ENCODE measurements at places on chromosomes 7 and 10. TPM values are rescaled to one million over a fixed set of nuclear protein-coding genes. Genes with fewer than 3 reads are reported as not detected.

- no peaks in the 10 kb centered on the region for H3K4me1 ChIP-seq
- H3K36me3 ChIP-seq: no peaks in the 10 kb centered on the region
- H3K27me3 ChIP-seq: peaks cover 6% of the 10 kb centered on the region
- no peak for DNase-seq
Measured at GRCh38 chr10:127216786-127217185, 20.4 kb upstream of the INSYN2A start.

- H3K27me3 ChIP-seq: no peaks in the 10 kb centered on the region
- peaks cover 40% of the 10 kb centered on the region for H3K4me1 ChIP-seq
- no peak overlapping the region for H3K4me3 ChIP-seq
Measured at GRCh38 chr10:7188456-7189050, 222.3 kb downstream of the SFMBT2 start.

DNA sequence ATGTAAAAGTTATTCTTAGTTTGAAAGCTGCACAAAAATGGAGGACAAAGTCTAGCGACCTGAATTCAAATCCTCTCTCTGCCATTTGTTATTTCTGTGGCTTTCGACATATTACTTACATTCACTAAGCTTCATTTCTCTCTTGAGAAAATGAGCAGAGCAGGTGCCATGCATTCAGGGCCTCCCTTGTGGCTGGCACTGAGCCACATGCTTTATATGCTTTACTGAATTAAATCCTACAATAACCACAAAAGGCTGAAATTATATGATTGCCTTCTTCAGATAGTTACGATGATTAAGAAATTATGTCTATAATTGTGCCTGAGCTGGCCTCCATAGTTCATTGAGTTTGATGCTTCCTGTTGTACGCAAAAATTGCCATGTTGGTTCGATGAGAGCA, 98.7 kb downstream of the NPSR1 start:
- no peak overlapping the region for H3K4me3 ChIP-seq
- H3K27ac ChIP-seq: no peak overlapping the region
- H3K36me3 ChIP-seq: no peaks in the 10 kb centered on the region
- no peaks in the 10 kb centered on the region for H3K4me1 ChIP-seq
- no peak for DNase-seq
- H3K27me3 ChIP-seq: no peaks in the 10 kb centered on the region

The OR2A7 gene
- 2.5 TPM for total RNA-seq

DNA sequence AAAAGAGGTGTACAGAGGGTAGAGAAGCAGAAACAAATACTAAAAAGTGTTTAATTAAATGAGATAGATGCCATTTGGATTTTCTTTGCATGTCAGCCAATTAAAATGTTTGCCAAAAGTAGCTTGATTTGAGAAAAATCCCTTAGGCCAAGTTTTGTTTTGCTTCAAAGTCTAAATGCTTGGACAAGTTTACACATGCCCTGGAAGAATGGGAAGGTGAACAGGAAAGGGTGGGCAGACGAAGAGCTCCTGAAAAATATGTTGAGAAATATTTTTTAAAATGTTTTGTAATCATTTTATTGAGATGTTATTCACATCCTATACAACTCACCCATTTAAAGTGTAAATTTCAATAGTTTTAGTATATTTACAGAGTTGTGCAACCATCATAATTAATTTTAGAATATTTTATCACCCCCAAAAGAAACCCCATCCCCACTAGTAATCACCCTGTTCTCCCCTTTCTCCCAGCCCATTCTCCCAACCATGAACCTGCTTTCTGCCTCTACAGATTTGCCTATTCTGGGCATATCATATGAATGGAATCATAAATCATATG, 98.5 kb upstream of the ANK3 start:
- H3K4me3 ChIP-seq: no peak overlapping the region
- H3K27ac ChIP-seq: no peak overlapping the region
- H3K36me3 ChIP-seq: no peaks in the 10 kb centered on the region
- no peaks in the 10 kb centered on the region for H3K27me3 ChIP-seq

DNA sequence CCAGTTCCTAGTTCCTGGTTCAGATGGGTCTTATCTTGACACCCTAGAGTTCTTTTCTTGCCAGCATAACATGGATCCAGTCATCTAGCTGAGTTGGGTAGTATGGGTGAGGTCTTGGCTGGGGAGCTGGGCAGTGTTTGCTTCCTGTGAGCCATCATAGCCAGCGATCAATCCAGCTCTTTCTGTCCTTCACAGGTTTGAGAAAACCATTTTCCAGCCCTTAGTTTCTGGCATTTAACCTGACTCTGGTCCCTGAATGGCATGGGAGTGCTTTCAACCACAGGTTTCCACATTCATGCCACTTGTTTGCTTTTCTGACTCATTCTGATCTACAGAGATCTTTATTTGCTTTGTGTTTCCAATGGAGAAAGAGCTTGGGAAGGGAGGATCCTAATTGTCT, 8.6 kb downstream of the SLC13A1 start:
- no peak overlapping the region for H3K27ac ChIP-seq
- no peak for DNase-seq
- H3K27me3 ChIP-seq: no peaks in the 10 kb centered on the region
- H3K4me3 ChIP-seq: no peak overlapping the region
- H3K4me1 ChIP-seq: no peaks in the 10 kb centered on the region

DNA sequence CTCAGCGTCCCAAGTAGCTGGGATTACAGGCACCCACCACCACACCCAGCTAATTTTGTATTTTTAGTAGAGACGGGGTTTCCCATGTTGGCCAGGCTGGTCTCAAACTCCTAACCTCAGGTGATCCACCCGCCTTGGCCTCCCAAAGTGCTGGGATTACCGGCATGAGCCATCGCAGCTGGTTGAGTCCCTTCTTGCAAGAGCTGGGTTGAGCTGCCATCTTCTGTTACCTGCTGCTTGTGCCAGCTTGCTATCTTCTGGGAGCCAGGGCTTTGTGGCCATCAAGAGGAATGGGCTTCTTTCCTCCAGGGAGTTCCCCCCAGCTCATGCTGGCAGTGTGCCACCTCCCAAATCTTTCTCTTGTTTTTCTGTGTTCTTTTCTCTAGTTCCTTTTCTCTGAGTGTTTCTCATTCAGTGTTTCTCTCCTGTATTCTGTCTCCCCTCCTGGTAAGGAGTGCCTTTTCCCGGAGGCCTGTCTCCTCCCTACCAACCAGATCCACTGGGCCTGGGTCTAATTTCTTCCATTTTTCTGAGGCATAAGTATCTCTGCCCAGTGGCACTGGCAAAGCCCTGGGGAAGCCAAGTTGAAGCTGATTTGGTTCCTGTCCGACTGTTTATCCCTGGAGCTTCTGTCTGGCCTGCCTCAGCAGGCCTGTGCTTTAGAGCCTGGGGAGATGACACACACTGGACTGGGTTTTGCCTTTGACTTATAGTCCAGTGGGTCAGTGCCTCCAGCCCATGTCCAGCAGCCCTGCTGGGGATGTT, 3.7 kb downstream of the DBNL start:
- H3K27ac ChIP-seq: peak overlapping the region; percentile 10
- peaks cover 46% of the 10 kb centered on the region for H3K4me1 ChIP-seq
- H3K4me3 ChIP-seq: no peak overlapping the region
- H3K36me3 ChIP-seq: peaks cover 50% of the 10 kb centered on the region

DNA sequence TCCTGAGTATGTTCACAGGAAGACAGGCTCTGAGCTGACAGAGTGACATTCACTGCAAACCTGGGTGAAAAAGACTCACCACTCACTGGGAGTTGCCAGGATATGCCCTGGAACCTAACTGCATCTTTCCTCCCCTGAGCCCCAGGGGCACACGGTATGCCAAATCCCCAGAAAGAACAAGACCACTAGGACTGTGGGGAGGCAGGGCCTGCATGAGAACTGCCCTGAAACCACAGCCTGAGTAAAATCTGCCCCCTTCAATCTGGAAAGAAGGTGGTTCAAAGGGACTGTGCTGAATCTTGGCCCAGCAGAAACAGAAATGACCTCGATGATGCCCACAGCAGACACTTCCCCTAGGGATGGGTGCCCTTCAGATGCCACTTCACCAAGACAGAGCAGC, 6.5 kb downstream of the FAM53B start:
- no peaks in the 10 kb centered on the region for H3K27me3 ChIP-seq
- peak overlapping the region; percentile 1 for H3K27ac ChIP-seq
- H3K4me1 ChIP-seq: peaks cover 68% of the 10 kb centered on the region
- no peaks in the 10 kb centered on the region for H3K36me3 ChIP-seq
- no peak overlapping the region for H3K4me3 ChIP-seq

The EVX1 gene
- 0.16 TPM for total RNA-seq

DNA sequence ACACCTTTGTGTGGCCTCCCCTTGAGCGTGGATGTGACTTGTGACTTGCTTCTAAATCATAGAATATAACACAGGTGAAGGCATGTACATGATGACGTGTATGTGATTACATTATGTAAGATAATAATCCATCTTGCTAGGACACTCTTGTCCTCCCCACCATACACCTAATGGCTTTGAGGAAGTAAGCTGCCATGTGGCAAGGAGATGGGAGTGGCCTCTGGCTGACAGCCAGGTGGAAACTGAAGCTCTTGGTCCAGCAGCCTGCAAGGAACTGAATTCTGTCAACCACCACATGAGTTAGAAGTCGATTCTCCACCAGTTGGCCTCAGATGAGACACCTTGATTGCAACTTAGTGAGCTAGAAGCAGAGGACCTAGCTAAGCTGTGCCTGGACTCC, 67.4 kb upstream of the ELN start:
- no peaks in the 10 kb centered on the region for H3K27me3 ChIP-seq
- no peak overlapping the region for H3K4me3 ChIP-seq
- no peak for DNase-seq
- no peaks in the 10 kb centered on the region for H3K36me3 ChIP-seq
- H3K27ac ChIP-seq: no peak overlapping the region
- no peaks in the 10 kb centered on the region for H3K4me1 ChIP-seq

DNA sequence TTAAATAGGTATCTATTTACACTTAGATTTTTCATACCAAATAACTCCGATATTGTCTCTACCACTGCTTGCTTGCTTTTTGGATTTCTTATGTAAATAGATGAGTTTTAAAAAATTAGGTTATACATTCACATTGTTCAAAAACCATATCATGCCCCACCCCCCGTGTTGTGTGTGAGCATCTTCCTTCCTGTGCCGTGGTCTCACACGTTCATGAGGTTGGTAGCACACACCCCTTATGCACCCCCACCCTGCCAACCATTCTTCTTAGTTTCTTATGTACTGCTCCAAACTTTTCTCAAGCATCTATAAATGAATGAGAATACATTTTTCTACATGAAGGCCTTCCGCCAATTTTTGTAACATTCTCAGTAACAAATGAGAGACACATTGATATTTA, 115.6 kb downstream of the FANK1 start:
- peak; percentile 48 for DNase-seq
- no peaks in the 10 kb centered on the region for H3K27me3 ChIP-seq
- peaks cover 8% of the 10 kb centered on the region for H3K4me1 ChIP-seq
- H3K27ac ChIP-seq: no peak overlapping the region
- no peak overlapping the region for H3K4me3 ChIP-seq

The CAV2 gene
- not detected for total RNA-seq

DNA sequence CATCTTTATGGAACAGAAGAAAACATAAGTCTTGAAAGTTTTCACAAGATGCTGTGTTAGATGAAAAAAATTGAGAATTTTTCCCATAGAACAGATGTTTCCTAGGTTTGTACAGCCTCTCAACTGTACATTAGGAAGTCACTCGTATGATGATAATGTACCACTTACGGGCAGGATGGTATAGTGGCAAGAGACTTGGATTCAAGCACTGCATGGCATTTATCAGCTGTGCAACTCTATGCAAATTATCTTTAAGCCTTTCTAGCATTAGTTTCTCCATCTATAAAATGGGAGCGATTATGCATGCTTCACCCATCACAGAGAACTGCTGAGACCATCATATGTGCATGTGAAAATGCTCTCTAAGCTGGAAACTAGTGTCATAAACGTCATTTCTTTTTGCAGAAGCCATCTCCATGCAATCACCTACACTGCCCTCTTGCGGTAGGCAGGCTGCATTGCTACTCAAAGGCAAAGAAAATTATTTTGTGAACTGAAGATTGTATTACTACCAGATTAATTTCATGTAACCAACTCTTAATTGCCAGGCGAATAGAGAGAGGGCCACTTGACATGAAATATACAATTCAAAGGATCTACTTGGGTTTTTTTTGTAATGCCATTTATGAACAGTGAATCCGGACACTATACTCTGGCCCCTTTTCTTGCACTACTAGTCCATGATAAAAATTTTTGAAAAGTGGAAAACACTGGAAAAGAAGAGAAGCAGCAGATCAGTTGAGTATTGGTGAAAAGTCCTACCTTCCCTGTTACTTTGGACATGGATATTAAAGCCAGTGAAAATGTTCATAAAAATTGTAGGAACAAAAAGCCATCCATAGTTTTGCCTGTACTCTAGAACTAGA, 102.3 kb downstream of the JAZF1 start:
- no peaks in the 10 kb centered on the region for H3K27me3 ChIP-seq
- no peaks in the 10 kb centered on the region for H3K36me3 ChIP-seq
- no peak overlapping the region for H3K4me3 ChIP-seq
- H3K4me1 ChIP-seq: no peaks in the 10 kb centered on the region
- DNase-seq: peak; percentile 47

The MSMB gene
- not detected for total RNA-seq

DNA sequence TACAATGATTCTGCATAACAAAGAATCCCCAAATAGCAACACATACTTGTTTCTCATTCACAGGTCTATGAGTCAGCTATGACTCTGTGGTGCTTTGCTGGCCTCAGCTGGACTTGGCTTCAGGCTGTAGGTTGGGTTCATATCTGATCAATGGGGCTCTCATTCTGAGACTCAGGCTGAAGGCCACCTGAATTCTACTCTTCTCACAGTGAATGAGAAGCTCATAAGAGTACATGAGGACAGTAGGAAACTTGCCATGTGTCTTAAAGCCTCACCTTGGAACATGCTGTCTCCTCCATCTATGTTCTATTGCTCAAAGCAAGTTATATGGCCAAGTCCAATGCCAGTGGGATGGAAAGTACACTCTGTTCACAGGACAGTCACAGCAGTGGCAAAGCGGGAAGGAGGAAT, 292.9 kb downstream of the BMPER start:
- H3K4me1 ChIP-seq: no peaks in the 10 kb centered on the region
- H3K4me3 ChIP-seq: no peak overlapping the region
- no peak overlapping the region for H3K27ac ChIP-seq
- no peak for DNase-seq
- H3K36me3 ChIP-seq: no peaks in the 10 kb centered on the region

The PANK1 gene
- total RNA-seq: 2.0 TPM

Data from T-cell (primary cell).